ENCODE measurements at places on chromosomes 12 and 14.
A peak's percentile ranks its signal among the peaks of the same experiment; 100 is the strongest.

GRCh38 chr14:27642251-27642866 lies 1044.5 kb upstream of the NOVA1 start:
- no peak for DNase-seq

DNA sequence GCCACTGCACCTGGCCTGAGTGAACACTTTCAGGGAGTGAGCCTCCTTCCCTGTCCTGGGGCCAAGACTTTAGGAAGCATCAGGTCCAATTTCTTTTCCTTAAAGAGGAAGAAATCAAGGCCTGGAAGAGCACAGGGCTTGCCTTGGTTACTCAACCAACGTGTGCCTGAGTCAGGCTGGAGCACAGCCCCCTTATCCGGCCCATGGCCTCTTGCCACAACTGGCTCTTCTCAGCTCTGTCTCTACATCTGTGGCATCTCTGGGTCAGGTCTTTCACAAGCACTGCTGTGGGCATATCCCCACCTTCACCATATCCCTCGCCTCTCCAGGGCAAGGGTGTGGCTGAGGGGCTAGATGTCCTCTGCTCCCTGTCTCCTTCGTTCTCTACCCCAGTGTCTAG lies 6.8 kb downstream of the MYH6 start:
- DNase-seq, result no peak

- DNase-seq, result no peak
Observed at GRCh38 chr14:21860172-21860571, 186.6 kb upstream of the OR4E1 start.

GRCh38 chr12:128018067-128018466 lies 248.9 kb upstream of the TMEM132C start:
- no peak for DNase-seq

GRCh38 chr12:14514154-14514842 lies 53.4 kb downstream of the PLBD1 start:
- no peak for DNase-seq

DNA sequence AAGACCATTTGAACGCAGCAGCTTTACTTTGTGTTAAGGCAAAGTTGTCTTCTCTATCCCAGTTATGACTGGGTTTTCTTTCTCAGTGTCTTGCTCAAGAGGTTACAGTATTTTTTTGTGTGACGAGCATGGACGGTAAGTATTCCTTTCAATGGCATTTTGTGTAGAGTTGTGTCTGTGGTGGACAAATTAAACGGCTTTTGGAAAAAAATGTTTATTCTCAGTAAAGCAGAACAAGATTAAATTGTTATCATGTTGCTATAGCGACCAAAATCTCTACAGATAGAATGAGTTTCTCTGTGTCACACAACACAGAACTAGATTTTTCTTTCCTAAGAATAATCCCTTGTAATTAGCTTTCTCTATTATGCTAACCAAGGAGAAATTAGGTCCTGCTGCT lies 417.1 kb downstream of the AEBP2 start:
- no peak for DNase-seq

DNA sequence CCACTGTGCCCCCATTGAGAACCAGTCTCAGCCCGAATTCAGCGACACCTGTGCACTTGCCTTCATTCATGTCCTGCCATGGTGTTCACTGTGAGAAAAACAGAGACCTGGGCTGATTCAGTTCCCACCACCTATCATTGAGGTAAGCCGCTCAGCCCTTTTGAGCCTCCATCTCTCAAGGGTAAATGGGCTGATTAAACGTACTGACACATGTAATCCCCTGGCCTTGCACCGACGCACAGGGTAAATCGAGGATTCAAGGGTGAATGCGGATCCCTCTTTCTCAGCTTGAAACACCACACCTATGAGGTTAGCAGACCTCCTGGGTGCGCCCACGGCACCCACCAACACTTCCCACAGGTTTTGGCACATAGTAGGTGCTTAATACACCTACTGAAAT lies 69.7 kb downstream of the C14orf132 start:
- DNase-seq, result no peak

GRCh38 chr14:22692194-22692593 lies 48.0 kb upstream of the OR6J1 start:
- DNase-seq, result no peak

GRCh38 chr12:105920161-105920684 lies 218.5 kb downstream of the NUAK1 start:
- DNase-seq, result no peak

GRCh38 chr12:44876544-44877410 lies 662 bp upstream of the NELL2 start:
- DNase-seq, result peak; percentile 8

DNA sequence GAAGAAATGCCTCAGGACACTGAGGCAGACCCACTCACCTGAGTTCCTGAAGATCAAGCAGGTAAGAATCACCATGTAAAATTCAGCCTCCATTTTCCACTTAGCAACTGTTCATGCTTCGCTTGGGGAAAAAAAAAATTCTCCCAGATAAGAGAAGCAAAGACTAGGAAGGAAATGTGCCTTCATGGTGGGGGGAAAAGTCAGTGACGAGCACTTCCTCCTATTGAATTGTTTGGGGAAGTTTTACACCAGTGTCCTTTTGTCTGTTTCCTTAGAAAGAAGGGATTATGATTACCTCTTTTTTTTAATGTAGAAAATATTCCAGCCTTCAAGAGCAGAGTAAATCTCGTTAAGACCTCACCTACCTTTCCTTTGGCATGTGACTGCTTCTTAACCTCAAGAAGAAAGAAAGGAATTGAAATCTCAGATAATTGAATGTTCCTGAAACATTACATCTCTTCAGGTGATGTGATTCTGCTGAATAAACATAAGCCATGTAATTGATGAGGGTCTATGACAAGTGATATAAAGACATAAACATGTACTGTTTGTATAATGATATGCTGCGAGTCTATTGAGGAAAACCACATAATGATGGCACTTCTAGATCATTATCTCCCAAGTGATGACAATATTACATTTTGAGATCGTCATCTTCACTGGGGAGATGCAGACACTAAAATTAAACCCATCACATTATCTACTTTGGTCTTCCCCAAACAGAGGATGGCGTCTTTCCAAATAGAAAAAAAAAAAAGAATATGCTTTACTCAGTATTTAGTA lies at the start of gene PTPRB:
Gene PTPRB, minus strand, starts transcription at position 127 of the 783 bp plus-strand sequence. Its CDS starts 34 bp downstream, at position 93.
- no peak for DNase-seq

DNA sequence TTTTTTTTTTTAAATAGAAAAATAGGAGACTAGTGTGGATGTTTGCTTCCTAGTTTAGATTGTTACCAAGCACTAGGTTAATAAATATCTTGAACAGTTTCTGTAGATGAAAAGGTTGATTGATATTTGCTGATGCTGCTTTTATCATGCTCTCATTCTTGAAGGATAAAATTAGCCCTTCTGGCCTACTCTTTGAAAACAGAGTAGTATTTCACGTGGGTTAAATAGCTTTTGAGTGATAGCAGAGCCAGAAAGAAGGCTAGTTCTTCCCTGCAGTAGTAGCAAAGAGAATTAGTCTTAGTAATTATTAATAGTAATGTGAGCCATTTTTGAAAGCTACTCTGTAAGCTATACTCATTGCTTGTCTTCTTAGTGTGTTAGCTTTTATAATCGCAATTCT lies 5.2 kb downstream of the NEDD1 start:
- no peak for DNase-seq

DNA sequence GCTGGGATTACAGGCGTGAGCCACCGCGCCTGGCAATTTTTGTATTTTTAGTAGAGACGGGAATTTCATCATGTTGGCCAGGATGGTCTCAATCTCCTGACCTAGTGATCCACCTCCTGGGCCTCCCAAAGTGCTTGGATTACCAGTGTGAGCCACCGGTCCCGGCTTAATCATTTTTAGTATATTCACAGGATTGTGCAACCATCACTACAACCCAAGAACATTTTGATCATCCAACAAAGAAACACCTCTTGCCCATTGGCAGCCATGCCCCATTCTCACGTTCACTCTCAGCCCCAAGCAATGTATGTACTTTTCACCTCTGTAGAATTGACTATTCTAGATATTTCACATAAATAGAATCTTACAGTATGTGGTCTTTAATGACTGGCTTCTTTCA lies 19.9 kb downstream of the SP1 start:
- no peak for DNase-seq

GRCh38 chr14:73759183-73759713 lies 45.1 kb upstream of the PNMA1 start:
- no peak for DNase-seq

- DNase-seq, result peak; percentile 14
Observed at GRCh38 chr14:72594099-72594901, 299.6 kb downstream of the DPF3 start.

DNA sequence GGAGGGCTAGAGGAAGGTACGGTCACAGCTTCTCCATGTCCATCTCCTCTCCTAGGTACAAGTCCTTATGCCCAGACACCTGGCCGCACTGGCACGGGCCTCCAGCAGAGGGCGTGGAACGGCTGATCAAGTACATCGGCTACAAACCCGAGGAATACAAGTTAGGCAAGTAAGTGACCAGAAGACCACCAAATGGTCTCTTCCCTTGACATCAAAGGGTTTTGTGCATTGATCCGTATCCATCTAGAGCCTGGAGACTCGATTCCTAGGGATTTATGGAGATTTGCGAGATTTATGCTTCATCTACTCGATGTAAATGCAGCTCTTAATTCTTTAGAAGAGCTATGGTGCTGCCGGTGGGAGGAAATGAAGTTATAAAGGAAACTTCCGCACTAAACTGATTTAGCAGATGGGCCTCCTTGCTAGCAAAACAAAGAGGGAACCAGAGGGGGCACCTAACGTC lies 44.2 kb downstream of the KCTD10 start:
- peak; percentile 75 for DNase-seq

GRCh38 chr14:92625213-92625612 lies 111.6 kb downstream of the RIN3 start:
- DNase-seq, result no peak

- DNase-seq, result no peak
Observed at GRCh38 chr12:48819986-48820725, 1.9 kb downstream of the CACNB3 start.

DNA sequence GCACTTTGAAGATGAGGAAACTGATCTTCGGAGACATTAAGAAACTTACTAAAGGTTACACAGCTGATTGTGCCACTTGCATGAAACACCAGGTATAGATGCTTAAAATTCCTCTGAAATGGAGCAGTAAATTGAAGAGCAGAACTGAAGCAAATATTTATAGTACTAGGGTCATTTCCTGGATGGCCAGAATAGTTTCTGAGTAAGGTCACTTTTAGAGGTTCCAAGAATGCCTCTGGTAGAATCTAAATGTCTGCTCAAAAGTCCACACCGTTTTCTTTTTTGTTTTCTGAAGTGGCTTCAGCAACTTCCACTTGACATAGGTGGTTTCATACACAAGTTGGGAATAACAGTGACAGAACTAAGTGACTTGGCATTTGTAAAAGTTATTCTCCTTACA lies 19.4 kb downstream of the TPH2 start:
- DNase-seq, result no peak

- DNase-seq, result no peak
Observed at GRCh38 chr12:19643635-19644034, 204.3 kb downstream of the AEBP2 start.

DNA sequence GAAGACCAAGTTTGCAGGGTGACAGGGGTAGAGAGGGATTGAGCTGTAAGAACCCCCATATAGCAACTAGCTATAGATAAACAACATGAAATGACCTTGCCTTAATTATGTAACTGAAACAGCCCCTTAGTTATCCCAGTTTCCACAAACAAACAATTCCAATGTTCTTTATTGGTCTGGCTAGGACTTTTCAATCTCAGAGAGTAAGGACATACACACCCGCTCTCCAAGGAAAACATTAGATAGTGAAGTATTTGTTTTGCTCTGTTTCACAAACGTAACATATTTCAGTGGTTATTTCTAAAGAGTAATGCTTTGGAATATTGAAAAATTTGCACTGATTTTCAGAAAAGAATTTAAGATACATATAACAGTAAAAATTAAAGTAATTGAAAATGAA lies 51.6 kb upstream of the GTF2A1 start:
- DNase-seq, result no peak

DNA sequence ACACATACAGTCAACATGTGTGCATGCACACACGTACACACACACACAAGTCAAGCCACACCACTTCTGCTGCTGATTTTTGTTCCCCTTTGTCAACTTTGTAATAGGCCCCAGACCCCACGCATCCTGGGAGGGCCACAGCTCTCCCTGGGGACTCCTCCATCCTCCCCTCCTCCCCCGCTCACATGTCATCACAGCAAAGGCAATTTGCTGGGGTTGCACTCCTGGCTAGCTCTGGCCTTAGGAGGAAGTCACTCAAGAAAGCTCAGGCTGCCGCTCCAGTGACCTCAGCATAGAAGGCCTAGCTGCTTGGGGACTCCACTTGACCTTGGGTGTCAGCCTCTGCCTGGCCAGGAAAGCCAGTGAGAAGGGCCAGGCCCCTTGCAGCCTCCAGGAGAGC lies 27.2 kb downstream of the NGB start:
- no peak for DNase-seq

GRCh38 chr12:6758506-6759095 lies 5.7 kb upstream of the MLF2 start:
- no peak for DNase-seq

- no peak for DNase-seq
Observed at GRCh38 chr14:104752423-104752734, 568 bp upstream of the SIVA1 start.

DNA sequence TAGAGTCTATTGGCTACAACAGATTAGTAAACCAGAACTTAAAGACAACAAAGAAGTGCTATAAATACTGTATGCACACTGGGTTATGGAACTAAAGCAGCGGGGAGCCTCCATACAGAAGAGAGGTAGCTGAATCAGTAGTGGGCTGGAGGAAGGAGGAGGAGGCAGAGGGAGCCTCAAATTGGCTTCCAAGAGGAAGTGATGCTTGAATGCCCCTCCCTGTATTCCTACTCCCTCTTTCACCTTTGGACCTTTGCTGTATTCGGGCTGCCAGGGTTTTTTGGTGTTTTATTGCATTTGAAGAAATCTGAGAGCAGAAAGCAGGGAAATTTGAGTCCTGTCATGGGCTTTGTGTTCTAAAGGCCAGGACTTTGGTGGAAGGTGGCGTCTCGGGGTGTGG lies 104.0 kb upstream of the PTPRB start:
- no peak for DNase-seq

DNA sequence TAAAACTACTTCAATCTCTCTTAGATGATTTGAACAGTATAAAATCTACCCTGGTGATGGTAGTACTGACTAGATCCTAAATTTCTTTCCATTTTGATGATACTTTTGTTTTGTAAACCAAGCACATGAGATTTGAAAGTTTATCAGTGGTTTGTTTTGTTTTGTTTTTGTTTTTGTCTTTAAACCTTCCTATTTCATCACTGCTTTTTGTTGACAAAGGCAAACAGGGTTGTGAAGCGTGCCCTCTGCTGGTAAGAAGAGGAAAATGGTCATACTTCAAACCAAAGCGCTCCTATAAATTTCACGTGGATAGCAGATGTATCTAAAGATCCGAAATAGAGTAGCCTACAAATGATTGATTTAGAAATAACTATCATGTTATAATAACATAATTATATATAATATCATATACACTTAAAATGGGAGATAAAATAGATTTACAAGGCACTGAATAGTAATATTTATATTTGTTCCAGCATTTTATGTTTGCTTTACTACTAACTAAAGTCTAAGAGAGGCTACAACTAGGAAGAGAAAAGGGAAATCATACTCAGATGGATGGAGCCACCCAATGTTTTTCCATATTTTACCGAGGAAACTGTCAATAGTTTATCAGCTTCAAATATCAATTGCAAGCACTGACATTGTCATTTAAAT lies 254.0 kb upstream of the USP15 start:
- DNase-seq, result peak; percentile 9

All from stimulated activated CD4-positive, alpha-beta T cell treated with anti-CD3 and anti-CD28 coated beads, Interleukin-12 subunit alpha, Interleukin-12 subunit beta, amount 100 ng/mL, for 48 hours (primary cell).